Esophagus squamous epithelium (tissue), 5 donors: ENCODE measurements at places on chromosomes 12 and 14. TPM values are rescaled to one million over a fixed set of nuclear protein-coding genes. Genes with fewer than 3 reads are reported as not detected.

- no peak for DNase-seq
- no peaks in the 10 kb centered on the region for H3K27me3 ChIP-seq
- H3K27ac ChIP-seq = no peak overlapping the region
Measured at GRCh38 chr12:131796411-131796736, 31.8 kb upstream of the MMP17 start.

Gene CCDC38
- total RNA-seq = not detected

- H3K4me1 ChIP-seq = peaks cover 9% of the 10 kb centered on the region
- no peak overlapping the region for H3K4me3 ChIP-seq
- no peak overlapping the region for H3K27ac ChIP-seq
- no peak for DNase-seq
Measured at GRCh38 chr14:32578181-32578580, 249.1 kb downstream of the AKAP6 start.

GRCh38 chr12:93166541-93167307 is 211.0 kb upstream of the NUDT4 start:
- H3K4me3 ChIP-seq = no peak overlapping the region
- no peak for DNase-seq
- H3K27me3 ChIP-seq = no peaks in the 10 kb centered on the region
- no peak overlapping the region for H3K27ac ChIP-seq
- no peaks in the 10 kb centered on the region for H3K36me3 ChIP-seq

- no peak overlapping the region for H3K4me3 ChIP-seq
- H3K27ac ChIP-seq = no peak overlapping the region
- H3K4me1 ChIP-seq = peaks cover 20% of the 10 kb centered on the region
Measured at GRCh38 chr14:56422703-56423213, 156.8 kb upstream of the TMEM260 start.

GRCh38 chr14:41167040-41167439 is 439.6 kb upstream of the LRFN5 start:
- no peak for DNase-seq
- H3K36me3 ChIP-seq = no peaks in the 10 kb centered on the region
- no peak overlapping the region for H3K4me3 ChIP-seq
- H3K27me3 ChIP-seq = no peaks in the 10 kb centered on the region

Gene SPATA7
- total RNA-seq = 2.2 TPM

Gene RAD9B
- 0.23 TPM for total RNA-seq

Gene TAMALIN
- total RNA-seq = 4.8 TPM
